ENCODE measurements at places on chromosomes 5 and 9. TPM values are rescaled to one million over a fixed set of nuclear protein-coding genes. Genes with fewer than 3 reads are reported as not detected.

Gene ALDH1A1
- total RNA-seq, result 5.0 TPM

Gene SLC6A19
- total RNA-seq, result not detected

Gene FCN2
- total RNA-seq, result not detected

Gene ACTBL2
- total RNA-seq, result under 0.01 TPM

Gene IL13
- total RNA-seq, result not detected

Gene CFAP77
- total RNA-seq, result not detected

Gene BNIP1
- 21.3 TPM for total RNA-seq

Gene SAPCD2
- 1.2 TPM for total RNA-seq

Gene FOXI1
- not detected for total RNA-seq

Gene DEPDC1B
- total RNA-seq, result 2.1 TPM

Gene TNFSF8
- not detected for total RNA-seq

Gene NSG2
- total RNA-seq, result not detected

Gene MAPKAP1
- total RNA-seq, result 81.9 TPM

Gene SV2C
- not detected for total RNA-seq
